ENCODE measurements at places on chromosomes 7 and 10.

- DNase-seq = no peak
Observed at GRCh38 chr7:122626785-122627184, 72.1 kb downstream of the RNF133 start.

DNA sequence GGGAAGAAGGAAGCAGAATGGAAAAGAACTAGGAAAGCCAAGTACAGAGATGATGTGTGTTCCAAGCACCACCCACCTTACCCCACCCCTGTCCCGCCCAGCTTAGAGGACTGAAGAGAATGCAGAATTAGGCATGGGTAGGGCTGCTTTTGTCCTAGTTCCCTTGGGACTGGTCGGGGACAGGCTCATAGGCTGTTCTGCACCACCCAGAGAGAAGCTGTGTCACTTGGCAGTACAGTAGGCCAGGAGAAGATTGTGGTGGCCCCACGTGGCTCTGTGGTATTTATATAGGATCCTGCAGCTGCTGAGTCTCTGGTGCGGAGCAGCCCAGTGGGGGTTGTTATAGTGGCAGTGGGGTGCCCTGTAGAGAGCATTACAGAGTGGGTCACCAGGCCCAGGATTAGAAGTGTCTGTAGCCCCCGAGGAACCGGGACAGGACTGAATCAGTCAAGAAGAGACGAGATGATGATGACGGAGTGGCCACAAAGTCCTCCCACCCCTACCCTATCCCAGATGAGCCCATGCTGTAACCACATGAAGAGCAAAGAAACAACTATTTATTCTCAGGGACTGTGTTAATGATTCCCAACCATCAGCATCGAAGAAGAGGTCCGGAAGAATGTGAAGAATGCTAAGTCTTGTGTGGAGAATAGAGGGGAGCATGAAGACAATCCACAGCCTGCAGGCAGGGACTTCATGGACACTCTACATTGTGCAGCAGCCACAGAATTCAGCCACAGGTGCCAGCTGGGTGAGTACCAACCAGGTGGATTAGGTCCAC, 88.9 kb downstream of the C1GALT1 start:
- DNase-seq = no peak

GRCh38 chr7:97179454-97180104, 62.1 kb downstream of the SDHAF3 start:
- peak; percentile 59 for DNase-seq

- no peak for DNase-seq
Observed at GRCh38 chr7:20529260-20529659, 86.2 kb upstream of the ABCB5 start.

DNA sequence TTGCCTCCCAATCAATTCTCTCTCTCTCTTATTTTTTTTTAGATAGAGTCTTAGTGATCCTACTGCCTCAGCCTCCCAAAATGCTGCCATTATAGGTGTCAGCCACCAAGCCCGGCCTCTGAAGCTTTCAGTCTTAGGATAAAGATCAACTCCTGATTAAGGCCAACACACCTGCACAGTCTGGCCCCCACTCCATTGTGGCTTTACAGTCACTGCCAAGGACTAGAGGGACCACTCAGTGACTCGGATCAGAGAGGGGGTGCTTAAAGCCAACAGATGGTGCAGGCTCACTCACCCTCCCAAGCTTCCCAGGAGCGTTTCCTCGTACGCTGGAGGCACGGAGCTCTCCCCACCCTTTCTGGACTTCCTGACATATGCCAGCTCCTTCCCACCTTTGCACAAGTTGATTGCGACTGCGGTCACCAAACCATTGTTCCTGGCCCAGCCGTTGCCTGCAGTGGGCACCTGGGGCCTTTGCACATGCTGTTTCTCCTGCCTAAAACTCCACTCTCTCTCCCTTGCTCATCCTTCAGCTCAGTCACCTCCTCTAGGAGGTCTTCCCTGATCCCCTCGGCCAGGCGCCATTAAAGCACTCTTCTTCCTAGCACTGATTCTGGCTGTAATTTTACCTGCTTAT, 1.7 kb upstream of the CDH23 start:
- no peak for DNase-seq

- DNase-seq = no peak
Observed at GRCh38 chr10:61016630-61017029, 72.6 kb upstream of the RHOBTB1 start.

- DNase-seq = no peak
Observed at GRCh38 chr7:2399848-2400587, 3.4 kb upstream of the CHST12 start.

- no peak for DNase-seq
Observed at GRCh38 chr7:102872460-102872859, 40.3 kb upstream of the LRRC17 start.

All from CD4-positive, alpha-beta T cell treated with Interleukin-6 for 4 hours (primary cell).